ENCODE measurements at places on chromosomes 1 and 21.
A peak's percentile ranks its signal among the peaks of the same experiment; 100 is the strongest.

GRCh38 chr1:158809862-158810261, 21.3 kb upstream of the MNDA start:
- DNase-seq, result no peak

DNA sequence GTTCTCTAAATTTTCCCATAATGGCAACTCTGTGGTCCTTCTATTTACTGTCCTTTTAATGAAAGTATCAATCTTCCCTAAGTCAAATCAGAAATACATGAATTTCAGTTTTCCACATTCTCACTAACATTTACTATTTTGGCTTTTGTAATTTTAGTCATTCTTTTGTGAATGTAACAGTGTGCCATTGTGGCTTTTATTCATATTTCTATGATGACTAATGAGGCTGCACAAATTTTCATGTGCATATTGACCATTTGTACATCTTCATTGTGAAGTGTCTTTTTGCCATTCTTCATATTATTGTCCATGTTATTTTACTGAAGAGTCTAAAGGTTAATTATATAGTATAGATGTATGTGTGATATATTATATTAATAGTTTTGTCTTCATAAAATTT, 431.0 kb upstream of the BRINP3 start:
- DNase-seq, result no peak

- no peak for DNase-seq
Measured at GRCh38 chr21:33386222-33386784, 16.9 kb upstream of the IFNGR2 start.

GRCh38 chr1:99638853-99639252, 7.1 kb upstream of the PALMD start:
- DNase-seq, result no peak

GRCh38 chr21:30227633-30228404, 11.9 kb upstream of the CLDN8 start:
- no peak for DNase-seq

GRCh38 chr1:98197356-98197755, 276.5 kb upstream of the DPYD start:
- no peak for DNase-seq

DNA sequence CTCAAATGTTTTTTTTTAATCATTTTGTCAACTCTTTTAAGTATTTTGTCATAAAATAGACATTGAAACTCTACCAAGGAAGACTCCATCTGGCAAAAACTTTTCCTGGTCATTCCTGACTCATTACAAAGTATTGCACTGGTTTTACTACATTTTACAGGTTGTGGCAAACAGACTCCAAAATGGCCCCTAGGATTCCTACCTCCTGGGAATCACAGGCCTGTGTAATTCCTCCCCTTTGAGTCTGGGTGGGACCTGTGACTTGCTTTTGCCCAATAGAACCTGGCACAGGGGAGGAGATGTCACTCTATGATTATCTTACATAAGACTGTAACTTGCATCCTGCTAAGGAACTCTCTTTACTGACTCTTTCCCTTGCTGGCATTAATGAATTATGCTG, 123.6 kb upstream of the KCNJ6 start:
- no peak for DNase-seq

GRCh38 chr1:110243574-110243973, 33.5 kb downstream of the KCNC4 start:
- DNase-seq, result no peak

GRCh38 chr1:16392740-16393569, 25.9 kb downstream of the SZRD1 start:
- DNase-seq, result no peak

- no peak for DNase-seq
Measured at GRCh38 chr1:100452641-100453040, 85.3 kb upstream of the GPR88 start.

DNA sequence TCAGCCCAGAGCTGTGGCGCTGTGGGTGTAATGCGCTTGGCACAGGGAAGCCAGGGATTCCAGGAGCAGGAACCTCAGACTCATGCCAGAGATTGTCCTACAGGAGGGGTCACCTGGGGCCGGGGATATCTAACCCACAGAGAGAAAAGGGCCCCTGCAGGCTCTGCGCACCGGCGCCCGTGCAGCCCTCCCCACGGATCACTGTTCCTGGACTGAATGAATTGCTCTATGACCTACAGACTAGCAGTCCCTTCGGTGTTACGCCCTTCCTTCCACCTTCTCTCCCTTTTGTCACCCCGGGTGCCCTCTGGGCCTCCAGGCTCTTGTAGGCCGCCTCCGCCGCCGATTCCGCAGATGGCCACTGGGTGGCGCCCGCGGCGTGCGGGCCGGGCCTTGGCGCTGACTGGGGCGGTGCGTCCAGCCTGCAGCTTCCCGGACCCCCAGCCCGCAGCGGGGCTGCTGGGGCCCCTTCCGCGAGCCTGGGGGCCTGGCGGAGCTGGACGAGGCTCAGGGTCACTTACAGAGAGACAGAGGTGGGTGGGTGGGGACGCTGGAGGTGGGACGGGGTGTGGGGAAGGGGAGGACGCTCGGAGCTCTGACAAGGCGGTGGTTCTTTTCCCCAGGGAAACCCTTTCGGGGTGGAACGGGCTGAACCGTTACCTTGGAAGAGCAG, 101.3 kb downstream of the IER5 start:
- DNase-seq, result no peak

DNA sequence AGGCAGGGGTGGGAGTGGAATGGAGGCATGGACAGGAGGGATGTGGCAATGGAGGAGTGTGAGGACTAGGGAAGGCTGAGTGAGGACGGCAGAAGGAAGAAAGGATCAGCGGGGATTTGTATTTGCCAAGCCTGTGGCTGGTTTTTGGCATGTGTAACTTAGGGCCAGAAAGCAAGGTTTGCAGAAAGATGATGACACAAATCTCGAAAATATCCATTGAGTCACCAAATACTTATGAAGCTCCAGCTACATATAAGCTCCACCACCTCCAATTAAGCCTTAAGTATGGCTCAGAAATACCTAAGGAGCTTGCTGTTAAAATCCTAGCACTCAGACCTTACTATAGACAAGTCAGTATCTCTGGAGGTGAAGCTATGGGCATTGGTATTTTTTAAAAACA, 90.1 kb downstream of the OMA1 start:
- DNase-seq, result no peak

GRCh38 chr21:28568692-28569091, 424.0 kb downstream of the LTN1 start:
- DNase-seq, result no peak

DNA sequence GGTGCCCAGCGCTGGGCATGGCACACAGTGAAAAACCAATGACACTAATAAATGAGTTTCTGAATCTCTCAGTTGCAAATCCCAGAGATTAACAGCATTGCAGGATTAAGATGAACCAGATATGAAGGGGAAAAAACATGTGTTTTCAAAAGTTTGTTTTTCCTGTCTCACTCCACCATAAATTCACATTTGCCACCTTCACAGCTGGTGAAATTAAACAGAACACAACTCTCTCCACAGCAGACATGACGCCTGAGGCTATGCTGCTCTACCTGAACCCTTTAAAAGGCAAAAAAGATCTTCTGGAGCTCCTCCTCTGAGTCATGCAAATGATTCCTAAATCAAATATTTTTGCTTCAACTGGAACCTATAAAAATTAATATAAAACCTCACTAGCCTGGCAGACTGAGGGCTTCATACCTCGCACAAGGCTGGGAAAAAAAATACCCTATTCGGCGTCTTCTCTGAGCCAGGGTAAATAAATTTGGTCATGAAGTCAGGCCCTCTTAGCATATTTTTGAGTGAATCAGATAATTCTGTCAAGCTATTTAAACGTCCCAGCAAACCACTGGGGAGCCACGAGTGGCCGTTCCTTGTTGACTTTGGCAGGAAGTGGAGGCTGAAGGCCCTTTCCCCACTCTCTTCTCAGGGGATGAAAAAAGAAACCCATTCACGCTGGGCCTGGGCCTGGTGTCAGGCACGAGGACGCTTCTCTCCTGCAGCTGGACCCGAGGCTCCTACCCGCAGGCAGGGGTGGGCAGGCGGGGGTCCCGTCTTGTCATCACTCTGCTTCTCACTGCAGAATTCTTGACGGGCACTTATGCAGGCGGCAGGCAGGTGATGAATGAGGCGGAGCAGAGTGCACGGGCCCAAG, 53.0 kb downstream of the DMRTB1 start:
- no peak for DNase-seq

DNA sequence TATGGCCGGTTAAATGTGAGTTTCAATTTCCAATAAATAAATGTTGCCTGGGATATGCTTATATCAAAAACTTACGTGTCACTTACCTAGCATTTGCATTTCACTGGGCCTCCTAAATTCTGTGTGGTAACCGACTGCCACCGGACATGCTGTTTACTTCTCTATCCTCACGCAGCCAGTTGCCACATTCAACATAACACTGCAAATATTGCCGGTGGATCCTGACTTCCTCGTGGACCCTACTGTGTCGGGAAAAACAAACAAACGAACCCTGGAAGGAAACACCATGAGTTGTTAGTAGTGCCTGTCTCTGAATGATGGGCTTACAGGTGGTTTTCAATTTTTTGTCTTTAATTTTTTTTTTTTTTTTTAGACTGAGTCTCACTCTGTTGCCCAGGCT, 54.1 kb downstream of the RIPK4 start:
- no peak for DNase-seq

- DNase-seq, result no peak
Measured at GRCh38 chr1:14662116-14662515, 63.6 kb downstream of the KAZN start.

- DNase-seq, result no peak
Measured at GRCh38 chr1:90926971-90927370, 94.9 kb downstream of the ZNF644 start.

- no peak for DNase-seq
Measured at GRCh38 chr1:228445843-228446650, 29.4 kb upstream of the TRIM17 start.

GRCh38 chr1:231193710-231194340, 32.0 kb downstream of the TRIM67 start:
- no peak for DNase-seq

GRCh38 chr1:175043824-175044223, 20.6 kb upstream of the MRPS14 start:
- DNase-seq, result no peak

DNA sequence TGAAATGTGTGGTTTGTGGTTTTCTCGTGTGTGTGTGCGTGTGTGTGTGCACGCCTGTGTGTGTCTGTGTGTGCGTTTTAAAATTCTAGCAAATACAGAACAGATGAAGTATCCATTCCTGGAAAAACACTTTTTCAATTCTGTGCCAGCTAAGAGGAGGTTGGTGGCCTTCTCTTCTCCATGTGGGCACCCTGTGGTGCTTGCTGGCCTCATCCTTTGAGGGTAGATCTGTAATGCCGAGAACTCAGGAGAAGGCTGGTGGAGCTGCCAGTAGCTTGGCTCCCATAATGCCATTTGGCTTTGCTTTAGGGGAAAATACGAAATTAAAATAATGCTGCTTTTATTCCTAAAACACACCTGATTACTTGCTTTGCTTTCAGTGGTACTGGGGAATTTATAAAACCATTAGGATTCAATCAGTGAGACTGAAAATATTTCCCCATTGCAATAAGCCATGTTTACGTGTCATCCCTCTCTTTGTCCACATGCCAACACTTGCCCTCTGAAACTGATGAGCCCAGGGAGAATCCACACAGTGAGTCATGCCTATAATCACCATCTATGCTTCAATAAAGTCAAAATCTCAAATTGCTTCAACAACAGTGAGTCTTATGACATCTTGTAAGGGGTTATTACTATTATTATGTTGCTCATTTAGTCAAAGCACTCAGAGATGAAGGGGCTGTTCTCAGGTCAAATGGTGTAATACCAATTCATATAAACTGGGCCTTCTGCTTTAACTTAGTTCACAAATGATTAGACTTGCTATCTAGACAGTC, 39.2 kb downstream of the ABCA4 start:
- DNase-seq, result no peak

DNA sequence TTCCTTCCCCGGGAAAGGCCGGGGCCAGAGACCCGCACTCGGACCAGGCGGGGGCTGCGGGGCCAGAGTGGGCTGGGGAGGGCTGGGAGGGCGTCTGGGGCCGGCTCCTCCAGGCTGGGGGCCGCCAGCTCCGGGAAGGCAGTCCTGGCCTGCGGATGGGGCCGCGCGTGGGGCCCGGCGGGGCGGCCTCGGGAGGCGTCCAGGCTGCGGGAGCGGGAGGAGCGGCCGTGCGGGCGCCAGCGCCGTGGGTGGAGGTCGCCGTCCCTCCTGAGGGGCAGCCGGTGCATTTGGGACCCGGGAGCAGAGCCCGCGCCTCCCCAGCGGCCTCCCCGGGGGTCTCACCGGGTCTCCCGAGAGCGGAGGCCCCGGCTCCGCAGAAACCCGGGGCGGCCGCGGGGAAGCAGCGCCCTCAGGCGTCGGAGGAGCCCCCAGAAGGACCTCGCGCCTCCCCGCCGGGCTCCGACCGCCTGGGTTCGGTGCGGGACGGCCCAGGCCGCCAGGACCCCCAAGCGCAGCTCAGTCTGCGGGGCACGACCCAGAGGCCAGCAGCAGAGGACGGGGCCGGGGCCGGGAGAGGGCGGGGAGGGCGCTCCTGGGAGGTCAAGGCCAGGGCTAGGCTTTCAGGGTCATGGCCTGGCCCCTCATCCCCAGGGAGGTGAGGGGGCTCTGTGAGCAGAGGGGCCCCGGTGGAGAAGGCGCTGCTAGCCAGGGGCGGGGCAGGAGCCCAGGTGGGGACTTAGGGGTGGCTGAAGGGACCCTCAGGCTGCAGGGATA, 7.2 kb upstream of the SLX9 start:
- no peak for DNase-seq

DNA sequence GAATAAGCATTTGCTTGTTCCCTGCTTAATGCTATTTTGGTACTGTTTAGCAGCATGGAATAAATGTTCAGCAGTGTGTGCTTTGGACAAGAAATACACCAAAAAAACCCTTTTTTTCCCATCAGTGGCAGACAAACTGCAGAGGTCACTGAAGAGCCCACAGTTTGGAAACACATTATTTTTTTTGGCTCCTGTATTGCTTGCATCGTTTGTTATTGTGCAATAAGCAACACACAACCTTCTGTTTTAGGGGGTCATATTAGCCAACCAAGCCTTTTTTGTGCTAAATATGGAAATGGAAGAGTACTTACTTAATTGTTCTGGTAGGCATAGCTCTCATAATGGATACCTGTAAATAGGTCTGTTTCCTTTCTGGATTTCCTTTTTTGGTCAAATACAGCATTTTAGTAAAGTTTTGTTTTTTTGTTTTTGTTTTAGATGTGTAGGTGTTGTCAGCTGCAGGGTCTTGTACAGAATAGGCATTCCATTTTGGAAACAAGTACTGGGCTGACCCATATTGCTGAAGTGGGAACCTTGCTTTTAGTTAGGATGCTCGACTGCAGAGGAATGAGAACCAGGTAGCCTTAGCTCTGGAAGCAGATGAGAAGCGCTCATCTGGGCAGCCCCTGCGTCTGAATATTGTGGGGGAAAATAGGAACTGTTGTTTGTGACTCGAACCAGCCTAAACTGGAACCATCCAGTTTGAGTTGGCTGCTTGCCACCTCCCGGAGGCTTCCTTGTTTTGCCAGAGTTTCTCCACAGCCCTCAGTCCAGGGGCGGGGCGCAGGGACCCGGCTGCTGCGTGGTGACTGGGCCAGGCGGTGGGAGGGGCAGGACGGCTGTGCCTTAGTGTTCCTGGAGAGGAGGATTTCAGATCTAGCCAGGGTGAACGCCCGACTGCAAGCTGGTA, 38.4 kb downstream of the SPEN start:
- DNase-seq, result peak; percentile 98

Measured in vagina (tissue), 2 donors.